ENCODE measurements at places on chromosomes 1 and 21.
A peak's percentile ranks its signal among the peaks of the same experiment; 100 is the strongest.

DNA sequence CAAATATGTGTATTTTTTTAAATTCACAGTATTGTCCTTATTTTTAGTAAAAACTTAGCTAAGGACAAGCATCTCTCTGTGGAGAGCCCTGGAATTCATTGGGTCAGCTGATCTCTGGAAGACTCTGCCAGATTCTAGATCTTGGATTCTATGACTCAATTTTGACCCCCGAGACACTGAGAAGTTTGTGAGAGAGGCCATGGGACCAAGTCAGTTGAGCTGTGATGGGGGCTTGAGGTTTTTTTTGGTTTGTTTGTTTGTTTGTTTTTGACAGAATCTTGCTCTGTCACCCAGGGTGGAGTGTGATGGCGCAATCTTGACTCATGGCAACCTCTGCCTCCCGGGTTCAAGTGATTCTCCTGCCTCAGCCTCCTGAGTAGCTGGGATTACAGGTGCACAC is 13.5 kb downstream of the SHISA4 start:
- DNase-seq: no peak

DNA sequence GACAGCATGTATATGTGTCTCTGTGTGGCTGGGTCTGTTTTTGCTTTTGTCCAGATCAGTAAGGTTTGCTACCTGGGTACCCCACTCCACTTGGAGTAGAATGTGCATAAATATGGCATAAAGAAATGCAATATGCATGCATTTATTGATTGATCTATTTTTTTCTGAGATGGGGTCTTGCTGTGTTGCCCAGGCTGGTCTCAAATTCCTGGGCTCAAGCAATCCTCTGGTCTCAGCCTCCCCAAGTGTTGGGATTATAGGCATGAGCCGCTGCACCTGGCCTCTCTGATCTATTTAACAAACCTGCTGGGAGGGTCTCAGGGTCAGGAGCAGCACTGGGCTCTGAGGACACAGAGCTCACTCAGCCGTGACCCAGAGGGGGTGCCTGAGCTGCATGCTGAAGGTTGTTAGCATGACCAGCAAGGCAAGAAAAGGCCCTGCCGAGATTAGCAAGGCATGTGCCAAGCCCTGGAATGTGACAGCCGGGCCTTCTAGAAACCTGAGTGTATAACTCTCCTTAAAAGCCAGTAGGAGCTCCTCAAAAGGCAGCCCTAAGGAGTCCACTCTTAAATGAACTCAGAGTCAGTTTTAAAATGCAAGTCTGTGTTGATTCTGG is 22.5 kb downstream of the PCSK9 start:
- no peak for DNase-seq

GRCh38 chr1:186482661-186483255 is 21.8 kb upstream of the PDC start:
- peak; percentile 54 for DNase-seq

GRCh38 chr1:184691719-184692324 is 62.8 kb downstream of the EDEM3 start:
- DNase-seq: no peak

DNA sequence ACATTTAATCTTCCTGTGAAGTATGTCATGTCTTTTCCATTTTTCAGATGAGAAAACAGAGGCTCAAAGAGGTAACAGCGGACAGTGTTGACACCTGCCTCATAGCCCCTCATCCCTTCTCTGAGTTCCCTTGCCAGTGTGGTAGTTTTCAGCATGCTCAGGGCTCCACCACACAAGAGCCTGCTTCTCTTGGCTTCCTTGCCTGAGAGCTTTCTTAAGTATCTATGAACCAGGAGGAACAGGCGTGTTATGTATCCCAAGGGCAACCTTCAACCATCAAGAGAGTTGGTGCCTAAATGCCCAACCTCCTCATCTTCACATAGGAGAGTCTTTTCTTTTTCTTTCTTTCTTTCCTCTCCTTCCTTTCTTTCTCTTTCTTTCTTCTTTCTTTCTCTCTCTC is 5.9 kb upstream of the PAFAH2 start:
- DNase-seq: no peak
